Activated CD8-positive, alpha-beta memory T cell treated with anti-CD3 and anti-CD28 coated beads for 24 hours (primary cell): ENCODE measurements at places on chromosomes 3 and 15.

- no peak for DNase-seq
Observed at GRCh38 chr3:14510838-14511622, 29.1 kb downstream of the GRIP2 start.

- DNase-seq: peak; percentile 72
Observed at GRCh38 chr3:12193485-12194165, 34.9 kb upstream of the TIMP4 start.

- DNase-seq: no peak
Observed at GRCh38 chr3:149512073-149512782, 37.7 kb downstream of the TM4SF4 start.

- DNase-seq: no peak
Observed at GRCh38 chr15:65335278-65336055, 31.0 kb downstream of the RNU5B-1 start.

GRCh38 chr3:52356126-52356525 is 40.0 kb downstream of the DNAH1 start:
- no peak for DNase-seq

GRCh38 chr3:48369693-48370332 is 2.2 kb upstream of the FBXW12 start:
- no peak for DNase-seq

DNA sequence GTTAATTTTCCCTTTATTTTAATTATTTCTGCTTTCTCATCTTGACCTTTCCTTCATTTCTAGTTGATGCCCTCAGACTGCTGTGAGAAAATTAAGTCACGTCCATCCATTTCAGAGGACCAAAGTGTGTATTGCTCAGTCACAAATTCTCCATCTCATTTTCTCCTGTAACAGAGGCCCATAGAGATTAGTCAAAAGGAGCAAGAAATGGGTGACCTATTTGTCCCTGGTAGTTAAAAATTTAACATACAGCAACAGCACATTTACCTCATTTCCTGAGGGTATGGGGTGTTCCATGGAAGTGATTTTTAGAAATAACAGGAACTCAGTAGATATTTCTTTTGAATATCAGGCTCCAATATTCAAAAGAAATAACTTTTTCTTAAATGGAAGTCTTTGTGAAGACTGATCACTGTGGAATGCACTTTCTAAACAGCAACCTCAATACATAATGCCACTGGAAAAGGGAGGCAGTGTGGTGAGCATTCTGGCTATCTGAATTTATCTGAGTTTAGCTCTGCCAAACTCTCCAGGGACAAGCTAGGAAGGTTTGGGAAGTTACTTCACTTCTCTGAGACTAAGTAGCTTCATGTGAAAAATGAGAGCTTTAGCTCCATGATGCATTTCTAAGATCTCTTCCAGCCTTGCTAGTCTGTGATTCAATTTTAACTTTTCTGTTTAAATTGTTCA is 808.2 kb downstream of the SQOR start:
- no peak for DNase-seq

- DNase-seq: no peak
Observed at GRCh38 chr15:84752195-84752594, 3.8 kb downstream of the ZNF592 start.

DNA sequence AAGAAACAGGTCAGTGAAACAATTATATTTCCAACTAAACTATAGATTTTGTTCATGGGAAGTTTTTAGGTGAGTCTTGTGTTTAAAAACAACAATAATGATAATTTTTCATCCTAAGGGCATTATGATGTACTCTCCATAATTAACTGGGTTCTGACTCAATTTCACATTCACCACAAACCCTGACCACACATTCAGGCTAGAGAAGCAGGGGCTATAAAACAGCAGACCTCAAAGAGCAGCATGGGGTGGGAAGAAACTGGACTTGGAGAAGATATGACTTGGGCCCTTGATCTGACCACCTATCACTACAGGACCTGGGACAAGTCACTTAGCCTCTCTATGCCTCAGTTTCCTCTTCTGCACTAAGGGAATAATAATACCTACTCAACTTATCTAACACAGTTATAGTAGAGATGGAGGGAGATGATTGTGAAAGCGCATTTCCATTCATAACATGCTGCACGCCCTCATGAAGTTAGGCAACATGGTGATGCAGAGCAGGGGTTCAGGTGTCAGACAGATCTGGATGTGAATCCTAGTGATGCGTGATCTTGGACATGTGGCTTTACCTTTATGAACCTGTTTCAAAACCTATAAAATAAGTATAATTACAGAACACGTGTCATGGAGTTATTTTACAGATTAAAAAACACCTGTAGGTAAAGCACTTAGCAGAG is 63.0 kb upstream of the ACP3 start:
- no peak for DNase-seq

- no peak for DNase-seq
Observed at GRCh38 chr3:61236556-61236955, 14.7 kb downstream of the FHIT start.

DNA sequence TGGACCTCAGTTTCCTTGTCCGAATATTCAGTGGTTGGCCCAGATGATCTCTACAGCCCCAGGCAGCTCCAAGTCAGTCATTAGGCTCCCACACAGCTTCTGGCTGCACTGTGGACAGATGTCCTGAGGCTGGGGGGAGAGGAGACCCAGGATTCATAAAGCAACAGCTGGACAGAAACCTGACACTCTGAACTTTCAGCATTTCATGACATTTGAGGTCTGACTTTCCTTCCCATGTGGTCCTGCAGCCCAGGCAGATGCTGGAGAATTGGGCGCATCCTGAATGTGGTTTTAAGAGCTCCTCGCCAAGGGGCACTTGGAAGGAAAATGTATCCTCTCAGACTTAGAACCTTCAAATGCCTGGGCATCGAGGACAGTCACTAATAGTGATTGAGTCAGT is 307.6 kb upstream of the LRRFIP2 start:
- no peak for DNase-seq
